ENCODE measurements at places on chromosomes 12 and 14.

DNA sequence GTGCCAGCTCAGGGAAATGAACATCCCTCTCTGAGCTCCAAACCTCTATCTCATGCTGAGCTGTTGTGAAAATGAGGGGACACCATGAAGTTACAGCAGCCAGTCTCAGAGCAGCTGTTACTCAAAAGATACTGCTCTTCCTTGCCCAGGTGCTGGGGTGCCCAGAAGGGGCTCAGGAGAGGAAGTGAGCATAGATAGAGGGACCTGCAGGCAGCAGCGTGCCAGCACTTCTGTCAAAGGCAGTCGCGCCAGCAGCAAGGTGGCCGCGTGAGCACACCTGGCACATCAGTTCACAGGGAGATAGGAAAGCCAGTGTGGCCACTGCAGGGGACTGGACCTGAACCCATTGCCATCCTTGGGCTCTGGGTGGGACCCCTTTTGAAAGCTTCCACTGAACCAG, 27.8 kb downstream of the C14orf132 start:
- no peak for DNase-seq

DNA sequence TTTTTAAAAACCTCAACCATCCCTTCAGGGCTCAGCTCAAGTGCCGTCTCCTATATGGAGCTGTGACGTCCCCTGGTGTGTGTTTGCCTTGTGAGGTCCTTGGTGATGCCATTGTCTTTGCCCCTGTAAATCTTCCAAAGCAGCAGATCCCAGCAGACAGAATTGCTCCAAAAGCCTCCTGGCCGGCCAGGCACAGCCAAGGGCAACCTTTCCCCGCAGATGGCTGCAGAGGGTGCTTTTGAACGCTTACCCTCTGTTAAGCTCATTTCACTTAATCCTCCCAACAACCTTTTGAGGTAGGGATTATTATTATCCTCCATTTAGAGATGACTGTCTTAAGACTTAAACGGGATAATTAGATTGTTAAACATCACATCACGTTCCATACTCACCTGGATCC, 51.4 kb downstream of the RFX4 start:
- DNase-seq: no peak

GRCh38 chr12:58051378-58051777, 110.0 kb downstream of the ATP23 start:
- DNase-seq: no peak

GRCh38 chr12:121628037-121628436, 1.7 kb downstream of the ORAI1 start:
- peak; percentile 20 for DNase-seq

- no peak for DNase-seq
These were observed at the start of gene LUM for GRCh38 chr12:91111366-91112325. Gene LUM, minus strand, starts transcription at chr12:91111494. Its CDS starts 2,515 bp downstream, at chr12:91108979.

DNA sequence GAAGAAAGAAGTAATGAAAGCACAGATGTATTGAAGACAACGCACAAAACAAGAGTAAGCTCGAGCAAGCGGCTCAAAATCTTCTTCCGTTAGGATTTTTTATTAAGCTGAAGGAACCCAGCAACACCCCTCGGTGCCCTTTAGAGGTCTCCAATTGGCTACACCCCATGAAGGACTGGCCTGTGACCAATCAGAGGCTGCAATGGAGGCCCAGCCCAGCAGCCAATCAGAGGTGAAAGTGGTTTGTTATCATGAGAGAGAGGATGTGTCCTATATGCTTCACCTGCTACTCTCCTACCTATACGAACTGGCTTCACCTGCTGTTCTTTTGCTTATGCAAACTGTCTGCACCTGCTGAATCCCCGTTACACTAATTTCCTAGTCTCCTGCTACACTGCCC, 358.8 kb downstream of the C12orf50 start:
- no peak for DNase-seq

DNA sequence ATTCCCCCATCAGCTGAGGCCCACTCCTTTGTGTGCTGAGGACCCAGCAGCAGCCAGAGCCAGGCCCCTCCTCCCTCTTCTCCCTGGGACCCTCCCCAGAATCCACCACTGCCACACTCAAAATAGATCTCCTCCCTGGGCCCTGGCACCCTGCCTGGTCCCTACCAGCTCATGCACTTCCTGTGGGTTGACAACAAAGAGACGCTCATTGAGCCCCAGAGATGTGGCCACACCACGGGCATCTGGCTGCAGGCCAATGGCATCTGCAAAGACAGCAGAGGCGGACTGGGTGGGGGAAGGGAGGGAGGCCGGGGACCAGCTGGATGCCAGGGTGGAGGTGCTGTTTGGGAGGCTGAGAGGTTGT, 16.0 kb upstream of the ENDOU start:
- peak; percentile 61 for DNase-seq

- DNase-seq: no peak
These were observed 3.0 kb upstream of the LGALS3 start for GRCh38 chr14:55126034-55126433.

- no peak for DNase-seq
These were observed 8.9 kb upstream of the AMN1 start for GRCh38 chr12:31737763-31738162.
